ENCODE measurements at places on chromosomes 1 and 21.

- DNase-seq = no peak
Observed at GRCh38 chr1:221783437-221783836, 41.5 kb upstream of the DUSP10 start.

DNA sequence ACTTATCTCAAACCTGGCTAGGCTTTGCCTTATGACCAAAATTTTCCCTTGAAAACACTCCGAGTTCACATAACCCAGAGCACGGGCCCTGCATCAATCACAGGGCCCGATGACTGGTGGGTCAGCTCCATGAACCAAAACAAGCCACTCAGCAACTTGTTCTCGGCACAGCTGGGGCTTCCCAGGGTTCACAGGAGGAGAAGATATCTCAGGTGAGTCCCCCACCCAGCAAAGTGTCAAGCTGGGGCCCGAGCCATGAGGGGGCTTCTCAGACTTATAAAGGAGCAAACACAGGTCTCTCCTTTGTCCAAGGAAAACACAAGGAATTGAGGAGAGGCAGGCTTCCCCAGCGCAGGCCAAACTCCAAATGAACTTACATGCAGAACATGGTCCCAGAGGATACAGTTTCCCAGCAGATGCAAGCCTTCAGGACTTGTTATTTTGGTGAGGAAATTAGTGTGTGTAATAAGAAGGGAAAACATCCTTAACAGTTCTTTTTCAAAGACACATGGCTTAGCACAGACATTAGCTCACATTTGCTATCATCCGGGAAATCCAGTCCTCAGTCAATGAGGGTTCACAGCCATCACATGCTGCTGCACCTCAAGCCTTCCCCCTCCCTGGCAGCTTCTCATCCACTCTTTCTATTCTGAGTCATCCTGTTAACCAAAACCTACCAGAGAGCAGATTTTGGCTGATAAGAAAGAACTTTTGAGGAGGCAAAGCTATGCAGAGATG is 98.1 kb upstream of the NFIA start:
- no peak for DNase-seq

DNA sequence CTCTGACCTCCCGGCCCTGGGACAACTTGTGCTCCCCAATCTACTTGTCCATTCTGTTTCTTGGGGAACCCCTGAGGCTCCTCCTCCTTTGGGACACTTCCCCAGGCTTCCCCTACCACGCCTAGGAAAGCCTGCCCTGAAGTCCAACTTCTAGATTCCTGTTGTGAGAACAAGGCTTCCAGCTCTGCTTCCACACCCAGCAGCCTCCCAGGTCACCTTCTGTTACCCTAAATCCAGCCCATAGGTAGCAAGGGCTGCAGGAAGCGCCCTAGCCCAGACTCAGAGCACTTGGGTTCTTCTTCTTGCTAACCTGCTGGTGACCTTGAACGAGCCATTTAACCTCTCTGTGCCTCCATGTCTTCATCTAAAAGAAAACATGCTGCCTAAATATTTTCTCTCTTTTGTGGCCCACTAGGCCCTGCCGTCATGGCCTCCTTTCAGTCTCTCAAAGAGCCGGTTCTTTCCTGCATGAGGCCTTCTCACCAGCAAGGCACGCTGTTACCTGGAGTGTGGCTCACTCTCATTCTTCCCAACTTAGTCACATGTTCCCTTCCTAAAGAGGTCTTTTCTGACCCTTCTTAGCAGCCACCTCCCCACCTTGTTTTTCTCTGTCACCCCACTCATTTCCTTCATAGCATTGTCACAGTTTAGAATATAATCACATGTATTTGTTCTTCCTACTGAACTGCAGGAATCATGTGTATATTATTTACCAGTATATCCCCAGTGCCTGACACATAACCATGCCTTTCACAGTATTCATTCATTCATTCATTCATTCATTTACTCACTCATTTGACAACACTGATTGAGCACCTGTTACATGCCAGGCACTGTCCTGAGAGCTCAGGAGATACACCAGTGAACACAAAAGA is 1.4 kb downstream of the CAPN2 start:
- DNase-seq = no peak

GRCh38 chr1:53321366-53321765 is 6.5 kb downstream of the LRP8 start:
- no peak for DNase-seq

DNA sequence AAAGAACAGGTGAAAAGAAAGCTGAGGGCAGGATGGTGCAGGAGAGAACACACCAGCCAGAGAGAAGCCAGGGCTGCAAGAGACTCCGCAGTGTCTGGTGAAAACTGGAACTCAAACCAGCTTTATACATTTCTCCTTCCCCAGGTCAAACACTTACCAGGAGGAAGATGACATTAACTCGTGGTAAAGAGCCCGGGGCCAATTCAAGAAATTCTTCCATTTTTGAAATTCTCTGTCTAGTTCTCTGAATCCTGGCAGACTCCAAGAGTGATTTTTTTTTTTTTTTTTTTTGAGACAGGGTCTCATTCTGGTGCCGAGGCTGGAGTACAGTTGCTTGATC is 25.8 kb upstream of the SIPA1L2 start:
- no peak for DNase-seq

- DNase-seq = no peak
Observed at GRCh38 chr21:26935977-26936376, 30.9 kb downstream of the ADAMTS5 start.

- no peak for DNase-seq
Observed at GRCh38 chr21:16912075-16912474, 600.8 kb upstream of the CXADR start.

GRCh38 chr1:220552672-220553260 is 24.8 kb downstream of the MARK1 start:
- no peak for DNase-seq

- DNase-seq = no peak
Observed at GRCh38 chr1:59477286-59477685, 180.4 kb downstream of the FGGY start.

GRCh38 chr1:155890251-155890650 is 20.9 kb downstream of the RIT1 start:
- no peak for DNase-seq

GRCh38 chr1:229033480-229033879 is 237.4 kb upstream of the RAB4A start:
- DNase-seq = no peak

- DNase-seq = no peak
Observed at GRCh38 chr1:17214876-17215544, 10.1 kb downstream of the PADI1 start.

DNA sequence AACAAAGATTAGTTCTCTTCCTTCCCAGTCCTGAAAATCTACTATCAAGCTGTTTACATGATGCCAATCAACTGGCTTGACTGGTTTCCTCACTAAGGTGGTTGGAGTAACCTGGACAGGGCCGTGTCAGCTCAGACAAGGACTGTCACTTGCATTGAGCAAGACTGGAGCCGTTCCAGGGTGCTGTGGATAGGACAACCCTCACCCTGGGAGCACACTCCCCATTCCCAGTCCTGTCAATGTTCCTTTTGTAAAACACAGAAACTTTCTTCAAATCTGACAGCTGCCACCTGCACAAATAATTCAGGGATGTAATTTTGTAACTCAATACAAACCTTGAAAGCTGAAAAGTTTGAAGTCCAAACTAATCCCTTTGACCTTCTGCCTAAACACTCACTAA is 31.4 kb downstream of the PLPP3 start:
- DNase-seq = no peak

DNA sequence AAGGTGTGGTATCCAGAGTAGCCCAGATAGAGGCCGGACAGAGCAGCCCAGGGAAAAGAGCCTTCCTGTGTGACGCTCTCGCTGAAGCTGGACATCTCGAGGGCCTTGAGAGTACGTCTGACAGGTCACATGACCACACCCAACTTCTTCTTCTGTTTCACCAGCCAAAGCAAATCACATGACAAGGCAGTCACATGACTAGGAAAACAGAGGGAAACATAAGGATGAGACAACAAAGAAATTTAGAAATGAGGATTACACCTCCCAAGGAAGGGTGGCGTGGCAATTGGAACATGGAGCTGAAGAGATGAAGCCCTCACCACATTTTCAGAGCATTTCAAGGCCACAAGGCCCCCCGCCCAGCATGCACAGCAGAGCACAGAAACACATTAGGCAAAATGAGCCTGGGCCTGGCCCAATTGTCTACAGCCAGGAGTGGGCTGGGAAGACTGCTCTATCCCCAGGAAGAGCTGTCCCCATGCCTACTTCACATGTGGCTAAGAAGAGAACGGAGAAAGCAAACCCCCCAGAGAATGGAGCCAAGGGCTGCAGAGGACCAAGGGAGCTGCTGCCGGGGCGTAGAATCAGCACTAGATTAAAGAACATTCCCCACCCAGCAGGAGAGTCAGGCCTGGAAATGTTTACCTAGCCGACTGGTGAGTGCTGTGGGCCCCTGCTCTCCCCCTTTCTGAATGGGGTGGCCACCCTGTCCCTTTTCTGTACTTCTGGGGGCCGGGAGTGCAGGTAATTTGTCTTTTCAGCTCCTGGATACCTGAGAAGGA is 305.1 kb downstream of the NPHP4 start:
- no peak for DNase-seq

GRCh38 chr1:52919051-52919722 is 2.4 kb downstream of the ECHDC2 start:
- DNase-seq = no peak

DNA sequence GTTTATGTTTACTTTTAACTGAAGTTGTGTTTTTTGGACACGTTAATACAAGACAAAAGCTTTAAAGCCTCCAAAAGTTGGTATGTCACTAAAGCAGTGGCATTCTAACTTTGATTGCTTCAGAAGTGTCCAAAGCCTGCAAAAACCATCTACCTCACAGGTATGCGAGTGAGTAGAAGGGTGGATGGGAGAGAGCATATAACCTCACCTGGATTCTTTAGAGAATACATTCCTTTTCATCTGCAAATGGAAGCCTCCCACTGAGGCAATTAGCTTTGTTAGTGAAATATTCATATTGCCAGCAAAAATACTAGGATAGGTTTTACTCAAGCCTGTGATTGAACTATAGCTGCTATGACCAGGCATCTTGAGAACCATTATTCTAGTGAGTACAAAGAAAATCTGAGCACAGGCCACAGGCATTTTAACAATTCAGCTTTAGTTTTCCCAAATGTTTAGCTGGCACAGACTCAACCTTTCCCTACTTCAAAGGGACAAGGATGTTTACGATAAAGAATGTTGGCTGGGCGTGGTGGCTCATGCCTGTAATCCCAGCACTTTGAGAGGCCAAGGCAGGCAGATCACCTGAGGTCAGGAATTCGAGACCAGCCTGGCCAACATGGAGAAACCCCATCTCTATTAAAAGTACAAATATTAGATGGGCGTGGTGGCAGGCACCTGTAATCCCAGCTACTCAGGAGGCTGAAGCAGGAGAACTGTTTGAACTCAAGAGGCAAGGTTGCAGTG is 39.7 kb downstream of the MAP3K21 start:
- DNase-seq = no peak
